ENCODE measurements at places on chromosomes 2 and 18.

GRCh38 chr2:241931084-241931975, 61.8 kb downstream of the RTP5 start:
- no peak for DNase-seq

DNA sequence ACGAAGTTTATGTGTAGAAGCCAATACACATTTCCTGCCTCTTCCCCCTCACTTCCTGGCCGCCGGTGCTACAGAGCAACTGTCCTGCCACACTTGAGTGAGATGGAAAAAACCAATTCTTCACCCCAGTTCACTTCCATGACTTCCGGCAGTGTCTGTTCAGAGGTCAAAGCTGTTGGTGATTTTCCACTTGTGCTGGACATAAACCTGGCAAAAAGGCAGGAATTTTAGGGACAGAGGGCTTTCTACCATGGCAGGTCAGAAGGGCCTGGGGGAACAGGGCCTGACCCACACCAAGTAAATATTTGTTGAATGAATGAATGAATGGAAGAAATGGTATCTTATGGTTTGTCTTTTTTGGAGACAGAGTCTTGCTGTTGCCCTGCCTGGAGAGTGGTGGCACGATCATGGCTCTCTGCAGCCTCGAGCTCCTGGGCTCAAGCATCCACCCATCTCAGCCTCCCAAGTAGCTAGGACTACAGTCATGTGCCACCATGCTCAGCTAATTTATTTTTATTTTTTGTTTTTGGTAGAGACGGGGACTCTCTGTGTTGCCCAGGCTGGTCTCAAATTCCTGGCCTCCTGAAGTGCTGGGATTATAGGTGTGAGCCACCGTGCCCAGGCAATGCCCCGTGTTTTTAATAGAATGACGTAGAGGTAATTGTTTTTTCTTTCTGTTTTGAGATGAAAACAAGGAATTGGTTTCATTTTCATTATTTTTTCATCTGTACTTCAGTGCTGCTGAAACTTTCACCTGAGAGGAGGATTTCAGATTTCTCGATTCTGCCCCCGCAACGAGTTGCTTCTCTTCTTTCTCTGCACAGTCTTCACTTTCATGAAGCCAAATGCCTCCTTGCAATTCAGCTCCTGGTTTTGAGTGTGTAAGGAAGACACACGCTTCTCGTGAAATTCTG, 48.0 kb upstream of the LPIN2 start:
- DNase-seq: no peak

- peak; percentile 76 for DNase-seq
Measured at GRCh38 chr2:69770193-69770702, 28.3 kb downstream of the ANXA4 start.

DNA sequence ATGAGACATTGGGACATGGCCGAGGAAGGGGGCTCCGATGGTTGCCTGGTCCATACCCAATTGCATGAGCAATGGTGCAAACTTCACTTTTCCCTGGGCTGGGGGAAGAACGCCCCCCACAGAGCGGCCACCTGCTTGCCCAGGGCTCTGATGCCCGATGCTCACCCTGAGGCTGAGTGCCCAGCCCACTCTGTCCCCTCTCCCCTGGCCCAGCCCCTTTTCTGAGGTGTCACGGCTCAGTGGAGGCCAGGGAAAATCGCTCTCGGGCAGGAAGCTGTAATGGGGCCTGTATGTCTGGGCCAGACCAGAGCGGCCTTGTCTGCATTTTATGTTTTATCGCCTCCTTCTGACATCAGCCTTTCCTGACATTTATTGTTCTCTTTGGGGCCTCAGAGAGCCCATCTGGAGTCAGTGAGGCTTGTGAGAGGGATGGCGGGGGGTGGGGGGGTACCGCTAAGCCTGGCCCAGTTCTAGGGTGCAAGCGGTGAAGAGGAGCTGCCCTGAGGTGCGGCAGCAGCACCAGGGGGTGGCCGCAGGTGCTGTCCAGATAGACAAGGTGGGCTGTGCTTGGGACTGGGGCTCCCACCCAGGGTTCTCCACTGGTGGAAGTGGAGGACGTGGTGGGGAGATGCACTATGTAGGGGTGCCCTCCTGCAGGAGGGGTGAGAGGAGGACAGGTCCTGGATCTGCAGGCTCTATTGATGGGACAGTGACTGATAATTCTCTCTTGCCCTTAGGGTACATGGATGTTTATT, 46.2 kb downstream of the INHBB start:
- DNase-seq: no peak

DNA sequence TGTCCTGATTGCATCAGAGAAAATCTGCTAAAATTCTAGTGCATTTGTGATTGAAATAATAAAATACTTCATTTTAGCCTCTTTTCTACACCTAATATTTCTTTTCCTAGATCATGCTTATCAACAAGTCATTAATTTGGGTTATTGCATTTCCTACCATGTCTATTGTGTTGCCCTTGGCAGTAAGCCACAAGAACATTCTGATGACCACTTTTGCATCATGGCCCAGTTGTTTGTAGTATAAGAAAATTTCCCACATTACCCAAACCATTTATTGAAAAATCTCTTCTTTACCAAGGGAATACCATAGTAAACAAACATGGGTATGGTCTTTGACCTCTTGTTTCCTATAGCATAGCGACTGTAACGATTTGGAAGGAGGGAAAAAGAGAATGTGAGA, 76.3 kb downstream of the R3HDM1 start:
- DNase-seq: no peak

GRCh38 chr2:43676322-43677050, at the start of gene C1GALT1C1L:
TSS of gene C1GALT1C1L (minus strand) at chr2:43676429. CDS start at chr2:43676322, 107 bp downstream.
- peak; percentile 11 for DNase-seq

- no peak for DNase-seq
Measured at GRCh38 chr18:28015671-28016070, 161.3 kb downstream of the CDH2 start.

DNA sequence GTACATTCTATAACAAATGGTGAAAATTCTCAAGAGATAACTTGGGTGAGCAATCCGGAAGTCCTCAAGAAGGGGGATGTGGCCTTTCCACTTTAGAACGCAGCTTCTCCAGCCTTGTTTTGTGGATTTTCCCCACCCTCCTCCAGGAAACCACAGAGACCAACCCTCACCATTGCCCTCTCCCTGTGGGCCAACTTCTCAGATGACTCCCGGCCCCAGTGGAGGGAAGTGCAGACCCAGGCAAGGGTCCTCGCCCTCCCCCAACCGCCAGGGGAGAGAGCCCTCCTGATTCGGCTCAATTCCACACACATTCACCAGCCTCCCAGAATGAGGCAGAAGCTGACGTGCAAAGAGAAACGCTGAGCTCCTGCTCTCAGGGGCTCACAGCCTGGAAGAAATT, 277.2 kb downstream of the EIPR1 start:
- no peak for DNase-seq

DNA sequence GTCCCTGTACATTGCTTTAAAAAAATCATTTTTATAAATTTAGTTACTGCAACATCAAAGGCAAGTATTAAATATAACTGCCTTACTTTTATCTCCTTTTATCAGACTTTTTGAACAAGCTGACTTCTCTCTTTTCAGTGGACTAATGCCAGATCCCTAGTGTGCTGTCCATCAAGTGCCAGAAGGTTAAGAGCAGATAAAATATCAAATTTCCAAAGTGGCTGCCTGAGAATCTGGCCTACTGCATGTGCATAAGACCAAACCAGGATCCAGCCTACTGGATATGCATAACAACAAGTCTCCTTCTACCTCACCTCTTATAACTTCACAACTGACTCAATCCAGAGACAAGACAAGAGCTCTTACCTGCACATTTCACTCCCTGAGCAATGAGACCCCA, 59.8 kb upstream of the CHRNA1 start:
- DNase-seq: no peak

- no peak for DNase-seq
Measured at GRCh38 chr2:218984239-218985020, 554 bp downstream of the FEV start.

DNA sequence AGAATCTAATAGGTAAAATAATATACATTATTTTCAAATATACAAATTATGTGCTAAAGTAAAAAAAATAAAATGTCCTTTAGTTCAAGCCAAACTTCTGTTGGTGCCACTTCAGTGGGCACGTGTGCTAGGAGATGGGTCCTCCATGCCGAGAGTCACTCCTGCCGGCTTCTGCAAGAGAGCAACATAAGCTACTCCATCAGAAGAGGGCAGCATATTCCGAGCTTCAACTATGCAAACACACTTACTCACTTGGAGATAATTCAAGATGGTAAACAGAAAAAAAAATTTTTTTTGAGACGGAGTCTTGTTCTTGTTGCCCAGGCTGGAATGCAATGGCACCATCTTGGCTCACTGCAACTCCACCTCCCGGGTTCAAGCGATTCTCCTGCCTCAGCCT, 24.4 kb downstream of the CNOT11 start:
- DNase-seq: no peak

GRCh38 chr18:79543861-79544385, 135.7 kb upstream of the CTDP1 start:
- DNase-seq: no peak

DNA sequence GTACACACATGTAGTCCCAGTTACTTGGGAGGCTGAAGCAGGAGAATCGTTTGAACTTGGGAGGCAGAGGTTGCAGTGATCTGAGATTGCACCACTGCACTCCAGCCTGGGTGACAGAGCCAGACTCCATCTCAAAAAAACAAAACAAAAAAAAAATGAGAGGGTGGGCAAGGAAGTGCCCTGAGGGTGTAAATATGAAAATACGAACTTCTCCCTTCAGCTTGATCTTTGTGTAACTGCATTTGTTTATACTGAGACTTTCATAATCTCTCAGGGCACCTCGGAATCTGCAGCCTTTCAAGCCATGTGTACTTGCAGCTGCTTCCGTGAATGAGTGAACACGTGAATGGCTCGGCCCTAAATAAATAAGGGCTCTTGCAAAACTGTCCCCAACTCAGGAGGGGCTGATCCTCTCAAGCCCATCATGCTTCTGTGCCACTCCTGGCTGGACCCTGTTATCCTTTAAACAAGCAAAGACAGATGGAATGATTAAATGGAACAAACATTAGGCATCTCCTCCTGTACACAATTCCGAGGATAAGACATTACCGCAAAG, 96.8 kb downstream of the BOD1L2 start:
- no peak for DNase-seq

- DNase-seq: no peak
Measured at GRCh38 chr2:28030600-28030999, 140.1 kb downstream of the BABAM2 start.

DNA sequence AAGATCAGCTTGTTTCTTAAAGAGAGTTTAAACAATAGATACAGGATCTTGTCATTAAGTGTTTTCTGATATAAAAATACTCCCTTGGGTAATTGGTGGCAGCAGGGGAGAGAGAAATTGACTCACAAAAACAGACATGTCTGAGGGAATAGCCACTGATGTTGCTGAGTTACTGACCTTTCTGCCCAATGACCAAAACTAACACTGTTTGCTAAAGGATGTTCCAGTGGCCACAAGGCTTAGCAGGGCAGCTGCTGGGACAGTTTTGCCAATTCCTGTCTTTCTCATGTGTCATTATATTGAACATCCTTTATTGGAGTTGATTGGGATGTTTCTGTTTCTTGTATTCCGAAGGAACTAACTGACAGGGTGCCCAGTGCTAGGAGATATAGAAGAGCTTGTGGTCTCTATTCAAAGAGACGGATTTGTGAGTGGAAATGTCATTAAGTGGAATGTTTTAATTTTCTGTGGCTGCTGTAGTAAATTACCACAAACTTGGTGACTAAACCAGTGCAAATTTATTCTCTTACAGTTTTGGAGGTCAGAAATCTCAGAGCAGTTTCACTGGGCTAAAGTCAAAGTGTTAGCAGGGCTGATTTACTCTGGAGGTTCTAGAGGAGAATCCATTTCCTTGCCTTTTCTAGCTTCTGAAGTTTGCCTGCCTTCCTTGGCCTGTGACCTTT, 124.8 kb upstream of the RMDN2 start:
- no peak for DNase-seq

DNA sequence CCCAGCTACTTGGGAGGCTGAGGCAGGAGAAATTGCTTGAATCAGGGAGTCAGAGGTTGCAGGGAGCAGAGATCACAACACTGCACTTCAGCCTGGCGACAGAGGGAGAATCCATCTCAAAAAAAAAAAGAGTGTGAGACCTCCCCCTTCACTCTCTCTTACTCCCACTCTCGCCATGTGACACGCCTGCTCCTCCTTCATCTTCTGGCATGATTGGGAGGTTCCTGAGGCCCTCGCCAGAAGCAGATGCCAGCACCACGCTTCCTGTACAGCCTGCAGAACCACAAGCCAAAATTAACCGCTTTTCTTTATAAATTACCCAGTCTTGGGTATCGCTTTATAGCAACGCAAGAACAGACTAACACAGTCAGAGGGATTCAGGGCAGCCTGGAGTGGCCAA, 66.3 kb upstream of the CREB1 start:
- DNase-seq: no peak

DNA sequence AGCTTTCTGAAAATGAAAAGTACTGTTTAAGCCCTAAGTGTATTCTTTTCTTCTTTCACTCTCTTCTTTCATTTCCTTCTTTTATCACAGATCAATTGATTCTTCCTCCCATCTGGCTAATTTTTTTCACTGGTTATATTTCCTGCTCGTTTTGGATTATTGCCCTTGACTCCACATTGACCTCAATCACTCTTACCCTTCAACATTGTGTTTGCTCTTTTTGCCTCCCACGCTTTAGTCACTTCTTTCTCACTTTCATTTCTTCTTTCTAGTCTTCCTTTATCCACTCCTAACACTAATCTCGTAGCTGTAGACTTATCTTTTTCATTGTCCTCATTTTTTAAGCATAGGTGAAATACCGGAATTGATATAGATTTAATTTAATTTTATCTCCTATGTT, 320.3 kb upstream of the VRK2 start:
- DNase-seq: no peak

DNA sequence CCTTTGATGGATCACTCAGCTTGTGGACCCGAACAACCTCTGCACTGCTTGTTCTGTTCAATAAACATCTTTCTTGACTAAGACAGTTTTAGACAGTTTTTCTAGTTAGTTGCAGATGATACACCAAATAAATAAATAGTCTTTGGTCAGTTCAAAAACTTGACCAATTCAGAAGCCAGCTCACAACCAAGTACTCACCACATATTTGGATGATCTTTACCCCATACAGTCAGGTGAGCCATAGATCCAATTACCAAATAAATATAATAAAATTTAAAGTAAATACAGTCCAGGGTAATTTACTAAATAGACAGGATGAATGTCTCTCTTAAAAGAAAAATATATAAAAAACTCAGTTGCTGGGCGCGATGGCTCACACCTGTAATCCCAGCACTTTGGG, 18.2 kb downstream of the SCN3A start:
- DNase-seq: no peak

Measured in foreskin melanocyte (primary cell).